Stimulated activated CD4-positive, alpha-beta T cell treated with anti-CD3 and anti-CD28 coated beads, TNF-alpha, amount 100 ng/mL, for 24 hours (primary cell): ENCODE measurements at places on chromosomes 3 and 15.

DNA sequence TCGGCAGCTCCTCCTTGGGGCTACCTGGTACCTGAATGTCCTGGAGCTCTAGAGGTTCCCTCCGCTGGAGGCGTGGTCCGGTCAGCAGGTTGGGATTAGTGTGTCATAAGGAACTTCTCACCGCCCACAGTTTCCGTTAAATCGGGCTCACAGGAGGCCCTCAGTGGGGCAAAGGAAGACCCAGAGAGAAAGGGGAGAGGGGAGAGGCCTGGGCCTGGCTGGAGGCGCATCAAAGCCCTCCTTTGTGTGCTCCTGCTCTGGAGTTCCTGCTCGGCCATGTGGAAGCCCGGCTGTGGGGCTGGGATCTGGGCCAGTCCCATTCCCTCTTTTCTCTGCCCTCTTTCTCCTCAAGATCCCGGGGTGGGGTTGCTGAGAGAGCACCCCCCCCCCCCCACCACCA is at the start of gene RLBP1:
TSS of gene RLBP1 (minus strand) at position 37 of the 400 bp plus-strand sequence. CDS start 2,604 bp downstream, outside the sequence.
- no peak for DNase-seq

DNA sequence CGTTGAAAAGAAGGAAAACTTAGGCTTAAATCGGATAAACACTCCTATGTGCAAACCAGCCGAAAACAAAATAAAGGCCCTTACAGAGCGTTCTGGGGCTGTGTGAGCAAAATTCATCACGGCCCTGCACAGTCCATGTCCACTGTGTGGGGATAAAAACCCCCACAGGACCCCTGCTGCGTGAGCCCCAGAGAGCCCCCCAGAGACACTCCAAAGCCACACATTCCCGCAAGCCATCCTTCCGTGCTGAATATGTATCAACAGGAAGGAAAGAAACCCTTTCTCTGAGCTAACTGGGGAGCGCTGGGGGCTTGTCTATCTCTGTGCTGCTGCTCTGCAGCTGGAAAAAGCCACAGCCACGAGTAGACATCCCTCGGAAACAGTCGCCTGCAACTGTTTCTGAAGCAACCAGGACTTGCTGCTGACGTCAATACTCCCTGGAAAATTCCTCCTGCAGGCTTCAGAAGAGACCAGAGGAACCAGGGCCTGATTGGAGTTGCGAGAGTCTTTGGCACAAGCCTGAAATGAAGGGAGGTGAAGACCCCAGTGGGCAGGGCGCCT is 72.7 kb downstream of the NUP210 start:
- no peak for DNase-seq

GRCh38 chr3:178159691-178160220 is 376.5 kb upstream of the KCNMB2 start:
- no peak for DNase-seq

DNA sequence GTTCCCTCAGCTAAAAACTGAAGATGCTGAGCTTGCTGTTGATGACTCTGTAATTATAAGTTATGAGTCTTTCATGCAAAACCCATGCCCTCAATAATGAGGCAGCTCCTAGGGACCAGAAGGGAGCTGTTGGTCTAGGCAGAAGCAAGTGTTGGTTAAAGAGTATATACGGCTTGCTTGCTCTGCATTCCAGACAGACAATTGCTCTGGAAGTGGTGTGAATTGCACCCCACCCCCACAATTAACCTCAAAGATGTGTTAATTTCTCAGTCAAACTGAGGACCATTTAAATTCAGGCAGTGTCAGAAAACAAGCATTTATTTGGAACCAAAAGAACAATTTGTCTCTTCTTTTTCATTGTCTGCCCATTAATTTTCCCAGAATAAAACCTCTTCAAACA is 163.5 kb upstream of the EOMES start:
- DNase-seq, result no peak

DNA sequence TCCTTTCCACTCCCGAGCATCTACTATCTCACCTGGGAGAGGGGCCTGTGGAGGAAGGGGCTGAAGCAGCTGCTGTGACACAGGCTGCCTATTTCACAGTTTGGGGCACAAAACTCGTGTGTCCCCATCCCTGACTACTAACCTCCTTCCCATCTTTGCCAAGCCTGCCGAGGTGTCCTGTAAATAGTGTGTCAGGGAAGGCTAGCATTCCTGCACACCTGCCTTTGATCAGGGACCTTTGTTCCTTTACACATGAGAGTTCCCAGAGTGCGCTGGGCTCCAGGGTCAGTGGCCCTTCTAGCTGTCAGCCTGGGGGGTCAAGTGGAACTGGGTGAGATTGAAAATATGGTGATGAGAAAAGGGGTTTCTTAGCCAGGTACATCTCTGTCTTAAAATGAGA is 13.0 kb upstream of the TF start:
- DNase-seq, result no peak

DNA sequence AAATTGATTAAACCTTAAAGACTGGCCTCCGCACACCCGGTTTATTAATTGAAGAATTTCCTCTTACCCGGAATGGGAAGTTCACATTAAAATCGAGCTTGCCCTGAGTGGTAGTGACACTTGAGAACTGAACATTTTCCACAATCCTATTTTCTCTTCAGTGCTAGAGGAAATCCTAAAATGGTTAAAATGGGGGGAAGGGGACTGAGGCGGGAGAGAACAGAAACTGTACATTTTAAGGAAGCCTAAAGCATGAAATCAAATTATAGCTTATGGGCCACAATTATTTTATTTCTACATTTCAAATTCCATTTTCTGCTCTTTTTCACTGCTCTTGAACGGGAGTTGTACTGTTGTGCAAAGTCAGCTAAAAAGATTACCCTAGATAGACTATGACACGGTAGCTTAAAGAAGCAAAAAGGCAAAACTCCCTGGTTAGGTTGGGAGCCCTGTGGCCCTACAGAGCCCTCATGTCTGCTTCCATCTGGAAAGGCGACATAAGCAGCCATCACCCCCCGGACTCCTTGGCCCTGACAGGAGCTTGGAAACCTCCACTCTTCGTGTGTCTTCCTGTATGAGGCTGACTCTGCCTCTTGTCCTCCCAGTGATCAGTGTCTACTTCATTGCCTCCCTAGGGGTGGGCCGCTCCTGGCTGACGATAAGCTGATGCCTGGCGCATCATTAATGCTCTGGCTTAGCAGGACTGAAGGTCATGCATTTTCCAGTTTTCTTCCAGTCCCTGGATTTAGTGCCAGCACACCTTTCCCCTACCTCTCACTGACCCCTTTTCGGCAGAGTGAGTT is 79.3 kb downstream of the EEFSEC start:
- no peak for DNase-seq

GRCh38 chr3:182258538-182259177 is 534.6 kb upstream of the ATP11B start:
- no peak for DNase-seq

DNA sequence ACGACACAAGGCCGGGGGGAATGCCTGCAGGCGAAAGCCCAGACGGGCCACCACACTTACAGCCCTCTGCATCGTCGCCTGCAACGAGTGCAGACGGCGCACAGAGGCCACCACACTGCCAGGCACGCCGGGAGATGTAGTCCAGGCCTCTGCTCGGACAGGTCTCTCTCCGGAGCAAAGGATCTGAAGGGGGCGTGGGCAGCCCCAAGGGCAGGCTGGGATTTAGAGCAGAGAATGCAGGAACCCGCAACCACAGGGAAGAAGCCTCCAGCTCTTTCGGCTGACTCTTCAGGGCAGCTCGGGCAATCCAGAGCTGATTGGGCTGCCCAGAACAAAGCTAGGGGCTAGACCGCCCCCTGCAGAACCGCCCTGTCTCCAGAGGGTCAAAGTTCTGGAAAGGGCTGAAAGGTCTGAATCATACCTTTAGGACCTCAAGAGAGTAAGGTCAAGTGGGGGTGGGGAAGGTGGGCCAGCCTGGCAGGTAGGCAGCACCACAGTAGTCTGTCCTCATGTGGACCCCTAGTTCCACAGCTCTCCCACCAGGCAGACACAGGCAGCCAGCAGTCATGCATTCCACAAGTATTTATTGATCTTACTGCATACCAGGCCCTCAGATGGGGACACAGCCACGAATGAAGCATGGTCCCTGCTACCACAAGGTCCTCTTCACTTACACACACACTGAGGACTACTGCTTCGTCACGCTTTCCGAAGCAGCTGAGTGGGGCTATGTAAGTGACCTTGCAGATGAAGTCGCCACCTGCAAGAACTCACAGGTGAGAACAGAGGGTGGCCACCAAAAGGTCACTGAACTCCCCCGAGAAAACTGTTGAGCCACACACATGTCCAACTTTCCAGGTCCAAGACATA is at the start of gene AMT:
TSS of gene AMT (minus strand) at position 95 of the 870 bp plus-strand sequence. CDS start at position 72, 23 bp downstream.
- no peak for DNase-seq

- DNase-seq, result no peak
Measured at GRCh38 chr15:43144512-43144911, 11.1 kb downstream of the TMEM62 start.

DNA sequence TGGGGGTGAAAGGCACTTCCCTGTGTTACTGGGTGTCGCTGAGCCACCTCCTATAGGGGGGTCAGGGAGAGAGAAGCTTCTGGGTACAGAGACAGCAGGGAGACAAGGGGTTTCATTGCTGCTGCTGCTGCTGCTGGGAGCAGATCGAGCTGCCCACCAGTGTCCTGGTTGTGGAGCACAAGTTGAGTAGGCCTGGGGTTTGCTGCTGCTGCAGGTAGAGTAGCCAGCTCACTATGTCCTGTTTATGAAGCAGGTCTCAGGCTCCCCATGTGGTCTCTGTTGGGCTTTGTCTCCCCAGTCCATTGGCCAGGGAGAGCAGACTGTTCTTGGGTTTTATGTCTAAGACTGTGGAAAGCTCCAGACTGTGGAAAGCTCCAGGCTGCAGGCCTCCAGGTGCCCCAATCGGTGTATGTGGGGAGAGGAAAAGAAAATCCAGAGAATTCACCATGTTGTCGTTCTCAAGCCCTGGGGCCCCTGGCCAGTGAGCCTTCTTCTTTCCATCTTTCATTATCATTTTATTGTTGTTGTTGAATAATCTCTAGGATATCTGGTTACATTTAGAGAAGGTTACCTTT is 157.8 kb downstream of the ADAMTS17 start:
- DNase-seq, result no peak

DNA sequence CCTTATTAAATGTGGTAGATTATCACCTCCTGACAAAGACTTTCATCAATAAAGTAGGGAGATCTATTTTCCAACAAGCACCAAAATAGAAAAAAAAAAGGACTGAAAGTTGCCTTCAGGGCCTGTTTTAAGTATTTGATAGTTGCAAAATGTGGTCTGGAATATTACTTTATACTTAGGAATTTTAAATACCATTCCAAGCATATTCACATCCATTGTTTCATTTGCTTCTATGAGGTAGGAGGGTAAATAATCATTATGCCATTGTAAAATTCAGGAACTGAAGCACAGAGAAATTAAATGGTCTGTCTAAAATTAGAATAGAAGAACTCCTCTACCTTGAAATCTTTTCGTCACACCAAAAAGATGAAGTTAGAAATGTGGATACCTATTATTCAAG is 110.0 kb downstream of the TMCC1 start:
- DNase-seq, result no peak

GRCh38 chr3:8554696-8555095 is 53.1 kb downstream of the LMCD1 start:
- DNase-seq, result no peak

DNA sequence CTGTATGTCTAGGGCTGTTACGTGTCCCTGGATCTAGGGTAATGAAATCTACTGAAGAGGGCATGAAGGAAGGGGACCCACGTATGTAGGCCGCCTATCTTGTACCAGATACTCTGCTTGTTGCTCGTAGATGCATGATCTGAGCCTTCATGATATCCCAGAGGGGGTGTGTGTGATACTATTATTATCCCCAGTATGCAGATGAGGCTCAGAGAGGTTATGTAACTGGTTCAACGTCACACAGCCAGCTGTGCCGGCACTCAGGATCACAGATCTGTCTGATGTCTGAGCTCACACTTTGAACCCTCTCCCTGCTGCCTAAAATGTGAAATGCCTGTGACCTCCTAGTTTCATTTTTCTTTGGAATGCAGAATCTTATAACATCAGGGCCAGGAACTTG is 36.2 kb upstream of the SEC13 start:
- no peak for DNase-seq

DNA sequence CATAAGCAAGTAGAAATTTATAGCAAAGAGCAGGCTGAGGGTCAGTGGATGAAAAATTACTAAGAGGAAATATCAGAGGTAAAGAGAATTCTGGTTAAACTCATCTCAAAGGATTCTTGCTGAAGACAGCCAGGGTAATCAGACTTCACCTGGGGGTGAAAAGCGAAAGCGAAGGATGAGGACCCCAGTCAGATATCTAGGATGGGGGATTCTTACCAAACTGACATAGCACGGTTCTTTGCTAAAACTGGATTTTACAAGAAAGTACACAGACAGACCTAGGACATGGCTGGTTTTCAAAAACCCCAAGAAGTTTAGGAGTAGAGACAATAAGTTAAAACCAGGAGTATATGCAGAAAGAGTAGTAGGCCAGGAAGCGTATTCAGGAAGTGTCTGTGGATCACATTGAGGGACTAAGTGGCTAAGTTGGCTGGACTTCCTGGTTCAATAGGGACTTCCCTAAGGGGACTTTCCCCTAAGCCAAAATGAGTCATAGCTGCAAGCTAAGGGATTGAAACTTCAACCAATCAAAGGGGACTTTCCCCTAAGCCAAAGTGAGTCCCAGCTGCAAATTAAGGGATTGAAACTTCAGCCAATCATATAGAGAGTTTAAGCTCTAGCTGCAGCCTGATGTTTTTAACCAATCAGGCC is 2.4 kb upstream of the CFAP91 start:
- DNase-seq, result no peak

DNA sequence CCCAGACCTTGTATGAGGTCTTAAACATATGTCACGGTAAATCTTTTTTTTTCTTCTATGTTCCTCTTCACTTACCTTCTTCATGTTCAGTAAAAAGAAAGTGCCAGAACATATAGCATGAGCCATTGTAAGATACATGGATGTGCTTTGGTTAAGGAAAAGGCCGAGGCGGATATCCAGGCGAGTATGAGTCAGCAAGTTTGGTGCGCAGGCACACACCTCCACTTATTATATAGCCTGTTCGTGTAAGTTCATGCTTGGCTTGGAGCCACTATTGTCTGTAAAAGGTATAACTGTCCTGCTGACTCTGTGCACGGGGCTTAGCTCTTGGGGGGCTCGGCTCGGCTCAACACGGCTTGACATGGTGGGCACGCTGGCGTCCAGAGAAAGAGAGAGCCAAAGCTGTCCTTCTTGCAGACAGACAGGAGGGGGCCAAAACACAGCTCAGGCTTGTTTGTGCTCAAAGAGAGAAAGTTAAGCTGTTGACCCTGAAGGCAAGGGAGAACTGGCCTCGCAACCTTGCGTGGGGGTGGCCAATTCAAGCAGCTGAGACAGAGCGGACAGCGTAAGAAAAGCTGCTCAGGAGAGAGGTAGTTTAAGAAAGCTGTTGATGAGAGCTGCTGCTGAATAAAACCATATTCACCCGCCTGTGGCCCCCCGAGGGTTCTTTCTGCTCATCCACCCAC is 251.2 kb downstream of the SLC9A9 start:
- DNase-seq, result no peak

DNA sequence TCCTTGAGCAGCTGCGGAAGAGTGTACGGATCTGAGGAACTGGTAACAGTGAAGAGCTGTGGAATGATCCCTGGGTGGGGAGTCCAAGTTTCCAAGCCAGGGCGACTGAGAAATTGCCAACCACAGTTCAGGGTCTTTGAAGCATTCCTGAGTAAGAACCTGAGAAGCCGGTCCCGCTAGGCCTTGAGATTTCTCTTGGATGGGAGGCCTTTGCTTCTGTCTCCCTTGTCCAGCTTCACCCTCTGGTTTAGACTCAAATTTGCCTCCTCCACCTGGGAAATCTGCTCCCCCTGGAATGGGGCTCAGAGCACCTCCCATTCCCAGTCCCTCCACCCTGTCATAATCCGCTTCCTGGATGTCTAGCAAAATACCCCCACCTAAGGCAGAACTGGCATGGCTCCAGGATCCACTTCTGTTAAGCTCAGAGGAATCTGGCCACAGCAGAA is 127.7 kb upstream of the DLG1 start:
- no peak for DNase-seq
